Stimulated activated naive CD4-positive, alpha-beta T cell (primary cell): ENCODE measurements at places on chromosomes 3 and 15.

- DNase-seq = no peak
Observed at GRCh38 chr15:44471885-44472455, 44.5 kb downstream of the CTDSPL2 start.

DNA sequence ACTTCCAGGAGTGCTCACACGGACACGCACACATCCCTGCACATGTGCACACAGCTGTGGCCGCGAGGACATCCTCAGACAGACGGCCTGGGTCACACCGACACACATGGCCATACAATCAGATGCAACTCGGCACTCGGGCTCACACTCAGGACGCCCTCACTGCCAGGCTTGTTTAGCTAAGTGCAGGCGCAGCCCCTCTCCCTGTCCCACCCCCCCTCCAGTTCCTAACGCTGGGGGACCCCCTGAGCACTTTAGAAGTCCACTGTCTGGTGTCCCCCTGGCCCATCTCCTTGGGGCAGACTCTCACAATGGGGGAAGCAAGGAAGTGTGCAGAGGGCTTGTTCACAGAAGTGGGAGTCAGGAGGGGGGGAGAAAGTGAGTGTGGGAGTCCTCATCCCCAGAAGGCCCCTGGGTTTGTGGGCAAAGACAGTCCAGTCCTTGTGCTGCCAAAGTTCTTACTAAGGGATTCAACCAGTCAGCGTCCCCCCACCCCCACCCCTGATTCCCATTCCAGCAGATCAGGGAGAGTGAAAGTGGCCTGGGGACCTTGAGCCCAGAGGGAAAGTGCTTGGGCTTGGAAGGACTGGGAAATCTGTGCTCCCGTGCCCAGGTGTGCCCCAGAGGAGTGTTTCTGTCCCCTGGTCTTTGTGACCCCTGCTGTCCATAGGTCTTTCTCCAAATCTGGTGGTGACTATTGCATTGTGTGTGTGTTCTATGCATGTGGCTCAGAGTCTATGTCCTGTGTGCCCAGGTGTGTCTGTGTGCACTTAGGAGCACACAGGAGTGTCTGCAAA, 767 bp upstream of the GATA2 start:
- no peak for DNase-seq

GRCh38 chr15:99421172-99421656, 144.6 kb upstream of the MEF2A start:
- DNase-seq = peak; percentile 57

DNA sequence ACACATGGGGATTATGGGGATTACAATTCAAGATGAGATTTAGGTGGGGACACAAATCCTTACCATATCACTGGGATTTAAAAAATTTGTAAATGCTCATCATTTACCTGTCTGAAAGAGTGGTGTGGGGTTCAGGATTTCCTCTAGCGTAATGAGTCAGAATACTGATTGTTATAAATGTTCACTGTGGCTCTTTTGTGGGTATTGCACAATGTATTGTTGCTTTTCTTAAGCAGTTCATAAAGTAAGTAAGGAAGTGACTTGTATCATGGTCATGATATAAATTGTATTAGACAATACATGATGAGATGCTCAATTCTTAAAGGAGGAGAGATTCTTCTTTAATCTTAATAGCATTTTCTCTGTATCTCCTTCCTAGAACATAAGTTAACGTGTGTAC, 262.1 kb downstream of the CNTN4 start:
- DNase-seq = no peak

- no peak for DNase-seq
Observed at GRCh38 chr15:36954486-36954885, 145.9 kb downstream of the MEIS2 start.

- no peak for DNase-seq
Observed at GRCh38 chr3:40623567-40623966, 98.8 kb downstream of the ZNF621 start.

DNA sequence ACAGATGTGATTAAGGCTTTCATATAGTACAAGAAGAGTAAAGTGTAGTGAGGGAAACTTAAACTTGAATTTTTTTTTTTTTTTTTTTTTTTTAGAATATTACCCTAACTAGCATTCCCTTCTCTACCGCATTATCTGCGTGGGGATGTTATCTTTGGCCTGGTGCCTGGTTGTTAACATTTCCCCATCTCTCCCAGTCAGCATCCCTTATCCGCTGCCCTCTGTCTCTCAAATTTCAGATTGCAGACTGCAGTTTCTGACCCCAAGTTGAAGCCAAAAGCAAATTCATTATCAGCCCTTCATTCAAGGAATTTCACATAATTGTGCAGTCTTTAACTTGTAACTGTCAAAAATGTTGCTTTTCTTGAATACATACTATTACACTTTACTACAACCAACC, 353.0 kb downstream of the PLOD2 start:
- DNase-seq = no peak

DNA sequence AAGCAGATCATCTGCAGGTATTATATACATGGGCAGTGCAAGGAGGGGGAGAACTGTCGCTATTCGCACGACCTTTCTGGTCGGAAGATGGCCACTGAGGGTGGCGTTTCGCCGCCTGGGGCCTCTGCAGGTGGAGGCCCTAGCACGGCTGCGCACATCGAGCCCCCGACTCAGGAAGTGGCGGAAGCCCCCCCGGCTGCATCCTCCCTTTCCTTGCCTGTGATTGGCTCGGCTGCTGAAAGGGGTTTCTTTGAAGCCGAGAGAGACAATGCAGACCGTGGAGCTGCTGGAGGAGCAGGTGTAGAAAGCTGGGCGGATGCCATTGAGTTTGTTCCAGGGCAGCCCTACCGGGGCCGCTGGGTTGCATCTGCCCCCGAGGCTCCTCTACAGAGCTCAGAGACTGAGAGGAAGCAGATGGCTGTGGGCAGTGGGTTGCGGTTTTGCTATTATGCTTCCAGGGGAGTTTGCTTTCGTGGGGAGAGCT, 639 bp downstream of the MKRN3 start:
- DNase-seq = peak; percentile 58

GRCh38 chr3:145727476-145727875, 433.5 kb downstream of the PLOD2 start:
- no peak for DNase-seq

DNA sequence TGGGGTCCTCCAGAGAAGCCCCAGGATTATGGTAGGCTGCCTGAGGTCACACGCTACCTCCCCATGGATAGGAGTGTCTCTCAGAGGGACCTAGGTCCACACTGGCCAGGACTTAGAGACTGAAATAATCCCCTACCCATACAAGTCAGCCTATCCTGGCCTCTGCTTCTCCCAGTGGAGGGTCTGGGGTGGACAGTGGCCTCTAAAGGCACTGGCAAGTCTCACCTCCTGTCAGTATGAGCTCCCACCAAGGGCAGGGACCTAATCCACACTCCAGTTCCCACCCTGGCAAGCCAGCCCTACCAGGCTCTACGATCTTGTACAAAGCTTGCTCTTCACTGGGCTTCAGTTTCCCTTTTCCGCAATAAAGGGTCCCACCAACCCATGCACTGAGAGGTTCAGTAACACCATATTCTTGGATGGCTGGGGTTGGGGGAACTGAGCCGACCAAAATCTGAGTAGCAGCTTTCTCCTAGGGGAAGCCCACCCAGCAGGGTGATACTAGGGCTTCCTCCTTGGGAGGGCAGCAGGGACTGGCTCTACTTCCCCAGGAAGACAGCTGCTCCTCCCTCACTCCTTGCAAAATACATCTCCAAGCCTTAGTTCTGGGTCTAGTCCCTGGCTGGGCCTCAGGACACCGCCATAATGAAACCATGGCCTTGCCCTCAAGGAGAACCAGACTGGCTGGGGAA, 2.4 kb downstream of the CISH start:
- DNase-seq = no peak

DNA sequence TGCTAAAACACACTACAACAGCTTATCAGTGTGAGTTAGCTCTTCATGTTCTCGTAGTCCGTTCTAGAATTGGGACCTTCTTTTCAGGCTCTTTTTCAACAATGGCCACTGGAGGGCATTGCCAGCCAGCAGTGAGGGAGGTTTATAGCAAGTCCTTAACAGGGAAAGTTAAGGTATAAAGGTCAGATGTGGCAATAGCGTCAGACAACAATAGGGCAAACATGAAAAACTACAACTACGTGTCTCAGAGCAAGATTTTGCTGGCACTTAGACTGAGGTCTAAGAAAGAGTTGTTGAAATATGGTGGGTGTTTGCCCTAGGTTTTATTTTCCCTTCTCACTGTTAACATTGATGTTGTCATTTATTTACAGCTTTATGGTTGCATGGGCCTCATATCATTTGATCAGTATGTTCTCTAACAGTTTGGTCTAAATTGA, 161.4 kb downstream of the GMNC start:
- no peak for DNase-seq

DNA sequence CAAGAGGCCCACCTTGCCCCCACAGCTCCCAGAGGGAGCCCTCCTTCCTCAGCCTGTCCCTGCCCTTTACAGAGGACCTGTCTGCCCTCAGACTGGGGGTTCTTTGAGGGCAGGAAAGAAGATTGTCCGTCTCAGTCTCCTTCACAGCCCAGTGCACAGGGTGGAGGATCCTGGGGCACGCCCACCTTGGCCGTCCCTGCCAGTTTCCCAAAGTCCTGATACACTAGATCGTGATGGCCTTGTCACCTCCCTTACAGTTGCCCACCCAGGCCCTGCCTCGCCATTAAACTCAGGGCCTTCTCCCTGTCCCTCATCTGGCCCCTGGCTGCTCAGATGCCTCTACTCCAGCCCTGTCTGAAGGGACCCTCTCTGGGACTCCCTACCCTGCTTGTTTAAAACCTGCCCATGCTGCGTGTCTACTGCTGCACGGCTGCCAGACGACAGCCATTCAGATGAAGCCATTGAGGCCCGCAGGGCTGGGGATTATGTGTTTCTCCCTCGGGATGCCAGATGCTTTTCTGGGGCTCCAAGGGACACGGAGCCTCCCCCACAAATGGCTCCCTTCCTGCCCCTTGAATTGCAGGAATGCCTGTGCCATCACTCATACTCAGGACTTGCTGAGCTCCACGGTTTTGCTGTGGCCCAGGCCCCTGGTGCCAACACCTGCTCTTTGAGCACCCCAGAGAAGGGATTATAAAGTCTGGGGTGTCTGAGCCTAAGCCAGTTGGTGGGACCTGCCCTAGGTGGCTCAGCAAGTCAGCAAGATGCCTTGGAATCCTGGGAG, 27.8 kb downstream of the ACSBG1 start:
- no peak for DNase-seq

DNA sequence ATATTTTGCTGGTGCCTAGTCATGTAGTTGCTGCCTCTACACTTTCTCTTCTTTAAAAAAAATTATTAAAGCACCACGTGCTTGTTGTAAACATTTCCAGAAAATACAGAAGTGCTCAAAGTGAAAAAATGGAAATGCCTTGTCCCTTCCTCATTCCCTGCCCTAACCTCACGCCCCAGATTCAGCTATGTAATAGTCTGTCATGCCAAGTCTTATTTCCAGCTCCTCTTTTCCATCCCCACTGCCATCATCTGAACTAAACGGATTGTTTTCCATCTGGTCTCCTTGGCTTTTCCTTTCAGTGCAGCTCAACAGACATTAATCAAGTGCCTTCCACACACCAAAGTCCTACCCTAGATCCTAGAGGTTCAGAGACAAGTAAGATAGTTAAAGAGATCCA, 15.5 kb downstream of the ZNF774 start:
- DNase-seq = no peak

- DNase-seq = no peak
Observed at GRCh38 chr3:134374105-134374790, at the start of gene AMOTL2. Gene AMOTL2, minus strand, starts transcription at chr3:134374447. Its CDS starts 3,014 bp downstream, at chr3:134371433.

DNA sequence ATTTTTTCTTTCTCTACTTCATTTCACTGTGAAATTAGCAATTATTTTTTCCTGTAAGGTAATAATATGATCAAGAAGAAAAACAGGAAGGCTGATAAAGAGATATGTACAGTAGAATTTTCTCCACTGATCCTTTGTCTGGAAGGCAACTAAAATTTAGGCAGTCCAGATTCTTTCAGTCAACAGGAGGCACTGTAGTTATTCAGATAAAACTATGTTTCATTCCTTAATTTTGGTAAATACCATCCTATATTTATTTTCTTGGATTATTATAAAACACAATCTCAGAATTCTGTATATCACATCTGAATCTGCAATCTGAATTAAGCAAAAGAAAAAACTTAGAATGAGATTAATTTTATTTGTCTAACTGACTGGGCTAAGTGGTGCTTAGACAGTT, 343.2 kb downstream of the LSAMP start:
- no peak for DNase-seq

DNA sequence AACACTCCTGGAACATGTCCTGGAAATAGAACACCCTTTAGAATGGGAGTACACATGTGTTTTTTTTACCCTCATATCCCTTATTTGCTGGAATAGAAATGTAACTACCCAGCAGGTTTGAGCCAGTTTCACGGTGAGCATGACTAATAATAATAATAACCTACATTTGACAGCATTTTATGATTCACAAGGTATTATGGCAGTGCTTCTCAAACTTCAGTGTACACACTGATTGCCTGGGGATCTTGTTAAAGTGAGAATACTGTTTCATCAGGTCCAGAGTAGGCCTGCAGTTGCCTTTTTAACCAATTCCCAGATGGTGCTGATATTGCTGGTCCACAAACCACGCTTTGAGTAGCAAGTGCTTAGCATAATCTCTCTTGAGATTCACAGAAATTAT, 63.9 kb downstream of the NFKBIZ start:
- DNase-seq = no peak

DNA sequence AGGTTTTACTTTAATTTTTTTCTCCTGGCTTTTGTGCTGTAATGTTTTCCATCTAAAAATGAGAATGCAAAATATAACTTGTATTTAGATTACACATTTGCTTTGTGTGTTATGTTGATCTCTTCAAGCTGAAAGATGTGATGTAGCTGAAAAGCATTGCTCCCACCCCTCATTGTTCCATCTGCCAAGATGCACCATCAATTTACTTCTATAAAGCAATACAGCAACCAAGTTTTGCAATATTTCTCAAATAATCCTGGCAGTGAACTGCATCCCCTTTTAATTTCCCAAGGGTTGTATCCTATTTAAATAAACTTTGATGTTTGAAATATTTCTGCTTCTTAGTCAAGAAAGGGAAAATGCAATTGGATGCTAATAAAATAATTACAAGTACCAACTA, 52.6 kb upstream of the DUT start:
- DNase-seq = no peak

DNA sequence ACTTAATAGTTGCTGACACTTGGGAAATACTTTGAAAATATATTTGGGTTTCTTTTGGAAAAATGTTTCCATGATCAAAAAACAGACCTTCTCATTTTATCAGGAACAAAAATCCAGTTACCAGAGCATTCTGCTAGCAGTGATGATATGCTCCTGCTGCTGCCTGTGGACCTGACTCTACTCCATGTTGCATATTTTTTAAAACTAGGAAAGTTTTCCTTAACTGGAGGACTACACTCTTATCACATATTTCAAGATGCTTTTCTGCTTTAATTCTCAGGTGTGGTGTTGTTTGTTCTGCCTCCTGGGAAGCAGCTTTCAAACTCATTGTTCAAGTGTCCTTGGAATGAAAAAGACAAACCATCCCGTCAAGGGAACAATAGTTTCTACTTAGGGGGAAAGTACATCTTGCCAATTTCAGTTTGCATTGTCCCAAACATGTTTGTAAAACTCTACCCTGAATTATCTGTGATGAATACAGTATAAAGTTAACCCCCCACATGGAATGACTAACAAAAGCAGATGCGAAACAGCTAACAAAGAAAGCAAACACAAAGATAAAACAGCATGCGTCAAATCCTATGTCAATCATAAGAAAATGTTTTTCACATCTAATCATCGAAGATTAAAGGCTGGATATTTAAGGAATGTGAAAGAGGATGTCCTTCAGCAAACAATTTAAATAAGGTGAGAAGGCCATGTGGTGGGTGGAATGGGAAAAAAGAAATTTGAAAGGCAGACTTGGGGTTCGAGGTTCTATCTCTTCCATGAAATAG, 40.1 kb upstream of the PSMD6 start:
- no peak for DNase-seq
